ENCODE measurements at places on chromosomes 2 and 18.

- no peak for DNase-seq
These were observed 4.9 kb downstream of the ZNF513 start for GRCh38 chr2:27375513-27376099.

- no peak for DNase-seq
These were observed 60.6 kb downstream of the SERTAD2 start for GRCh38 chr2:64593035-64593655.

GRCh38 chr2:197137231-197137630, 173.3 kb downstream of the ANKRD44 start:
- peak; percentile 49 for DNase-seq

GRCh38 chr2:240123821-240124650, 12.1 kb downstream of the COPS9 start:
- DNase-seq: no peak

DNA sequence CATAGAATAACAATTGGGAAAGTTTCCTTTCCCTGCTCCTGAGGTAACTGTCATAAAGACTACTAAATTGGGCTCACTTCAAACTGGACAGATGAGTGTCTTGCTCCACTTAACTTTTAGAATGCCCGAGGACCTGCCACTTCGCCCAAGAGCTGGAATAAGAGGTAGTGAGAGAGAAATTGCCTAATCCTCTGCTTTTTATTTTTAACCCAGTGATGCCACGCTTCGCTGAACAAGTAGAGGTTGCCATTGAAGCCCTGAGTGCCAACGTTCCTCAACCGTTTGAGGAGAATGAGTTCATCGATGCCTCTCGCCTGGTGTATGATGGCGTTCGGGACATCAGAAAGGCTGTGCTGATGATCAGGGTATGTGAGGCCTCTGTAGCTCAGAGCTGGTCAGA, 269.4 kb upstream of the LRRTM1 start:
- no peak for DNase-seq

GRCh38 chr18:22346401-22346952, 71.2 kb downstream of the CTAGE1 start:
- DNase-seq: peak; percentile 37

DNA sequence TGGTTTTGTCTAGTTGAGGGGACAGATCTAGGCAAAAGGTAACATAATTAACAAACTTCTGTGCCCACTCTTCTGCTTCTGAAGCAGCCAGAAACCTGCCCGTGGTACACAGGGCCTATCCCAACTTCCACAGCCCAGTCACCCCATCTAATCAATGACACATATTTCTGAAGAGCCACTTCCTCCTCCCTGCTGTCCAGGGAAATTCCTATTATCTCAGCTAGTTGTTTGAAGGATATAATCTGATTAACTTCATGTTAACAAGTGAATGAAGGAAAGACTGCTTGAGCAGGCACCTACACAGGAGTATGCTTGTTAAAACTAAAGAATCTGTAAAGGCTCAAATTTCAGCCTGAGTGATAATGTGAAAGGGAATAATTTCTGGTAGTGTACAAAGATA, 61.4 kb downstream of the CCDC148 start:
- DNase-seq: no peak

DNA sequence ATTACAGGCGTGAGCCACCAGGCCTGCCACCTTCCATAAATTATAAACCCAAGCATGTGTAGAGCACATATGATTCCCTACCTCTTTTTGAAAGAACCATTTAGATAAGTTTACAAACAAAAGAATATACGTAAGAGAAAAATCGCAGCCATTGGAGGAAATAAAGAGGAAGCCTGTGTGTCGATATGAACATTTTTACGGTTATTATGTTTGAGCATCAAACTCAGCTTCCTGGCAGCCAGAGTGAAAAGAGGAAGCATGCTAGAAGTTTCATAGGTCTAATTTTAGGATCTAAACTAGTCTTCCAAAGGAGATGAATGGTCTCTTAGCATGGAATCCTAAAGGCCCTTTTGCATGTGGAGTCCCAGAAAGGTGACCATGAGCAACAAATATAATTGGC, 104.3 kb downstream of the PLB1 start:
- no peak for DNase-seq

DNA sequence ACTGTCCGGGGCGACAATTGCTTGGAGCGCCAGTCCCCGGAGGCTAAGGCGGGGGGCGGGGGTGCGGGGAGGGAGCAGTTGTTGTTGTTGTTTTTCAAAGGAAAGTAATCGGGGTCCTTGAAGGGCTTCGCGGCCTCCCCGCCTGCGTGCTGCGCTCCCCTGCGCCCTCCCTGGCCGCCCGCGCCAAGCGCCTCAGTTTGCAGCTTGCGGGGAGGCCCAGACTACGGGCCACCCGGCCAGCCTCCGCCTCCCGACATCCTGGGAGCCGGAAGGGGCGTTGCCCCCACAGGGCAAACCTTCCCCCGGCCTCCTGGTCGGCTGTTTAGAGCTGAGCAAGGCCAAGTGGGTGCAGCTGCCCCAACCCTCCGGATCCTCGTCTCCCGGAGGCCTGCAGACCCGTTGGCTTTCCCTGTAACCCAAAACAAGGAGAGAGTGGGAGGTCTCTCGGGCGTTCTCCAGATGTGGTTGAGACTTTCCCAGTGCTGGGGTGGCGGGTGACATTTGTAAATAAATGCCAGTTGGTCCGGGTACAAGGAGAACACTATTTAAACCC, 3.7 kb upstream of the SIX3 start:
- DNase-seq: no peak

- DNase-seq: no peak
These were observed 4.3 kb downstream of the RAX start for GRCh38 chr18:59268721-59269562.

GRCh38 chr2:70981866-70982810, 3.7 kb downstream of the ANKRD53 start:
- no peak for DNase-seq

DNA sequence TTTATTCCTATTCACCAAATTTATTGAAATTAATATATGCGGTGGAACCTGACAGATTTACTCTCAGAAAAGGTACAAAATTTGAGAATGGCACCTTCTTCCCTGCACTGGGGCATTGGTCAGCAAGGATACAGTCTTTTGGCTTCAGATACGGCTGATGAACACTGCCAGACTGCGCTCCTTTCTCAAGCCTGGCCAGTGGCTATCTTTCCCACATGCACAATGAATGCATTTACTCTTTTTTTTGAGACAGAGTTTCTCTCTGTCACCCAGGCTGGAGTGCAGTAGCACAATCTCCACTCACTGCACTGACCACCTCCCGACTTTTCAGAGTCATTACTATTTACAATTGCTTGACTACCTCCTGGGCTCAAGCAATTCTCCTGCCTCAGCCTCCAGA, 61.6 kb downstream of the MOB4 start:
- DNase-seq: no peak

- no peak for DNase-seq
These were observed 210.5 kb downstream of the ERBB4 start for GRCh38 chr2:212328136-212328535.

DNA sequence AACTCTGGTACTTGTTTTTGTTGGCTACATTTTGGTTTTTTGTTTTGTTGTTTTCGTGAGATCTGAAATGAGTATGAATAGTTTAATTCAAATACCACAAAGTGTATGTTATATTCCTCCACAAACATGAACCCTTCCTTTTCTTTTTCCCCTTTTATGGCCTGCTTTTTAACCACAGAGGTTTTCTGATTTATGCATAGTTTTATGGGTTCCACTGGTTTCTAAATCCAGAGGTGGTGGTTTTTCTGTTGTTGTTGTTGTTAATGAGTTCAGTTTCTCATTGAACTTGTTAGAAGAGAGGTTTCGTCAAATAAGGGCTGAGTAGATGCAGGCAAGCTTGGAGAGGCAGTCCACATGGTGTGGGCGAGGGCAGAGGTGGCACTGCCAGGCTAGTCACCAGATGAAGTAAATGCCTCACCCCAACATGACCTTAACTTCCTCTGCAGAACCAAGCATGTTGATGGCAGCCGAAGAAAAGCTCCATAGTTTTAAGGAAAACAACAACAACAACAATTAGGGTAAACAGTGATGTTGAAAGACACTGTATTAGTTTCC, 72.5 kb downstream of the RIF1 start:
- DNase-seq: no peak

- peak; percentile 25 for DNase-seq
These were observed 24.0 kb downstream of the TMEM177 start for GRCh38 chr2:119702918-119703401.

GRCh38 chr2:72778410-72778809, 47.4 kb downstream of the EXOC6B start:
- peak; percentile 44 for DNase-seq

- DNase-seq: no peak
These were observed 54.5 kb downstream of the MEIS1 start for GRCh38 chr2:66489436-66489835.

DNA sequence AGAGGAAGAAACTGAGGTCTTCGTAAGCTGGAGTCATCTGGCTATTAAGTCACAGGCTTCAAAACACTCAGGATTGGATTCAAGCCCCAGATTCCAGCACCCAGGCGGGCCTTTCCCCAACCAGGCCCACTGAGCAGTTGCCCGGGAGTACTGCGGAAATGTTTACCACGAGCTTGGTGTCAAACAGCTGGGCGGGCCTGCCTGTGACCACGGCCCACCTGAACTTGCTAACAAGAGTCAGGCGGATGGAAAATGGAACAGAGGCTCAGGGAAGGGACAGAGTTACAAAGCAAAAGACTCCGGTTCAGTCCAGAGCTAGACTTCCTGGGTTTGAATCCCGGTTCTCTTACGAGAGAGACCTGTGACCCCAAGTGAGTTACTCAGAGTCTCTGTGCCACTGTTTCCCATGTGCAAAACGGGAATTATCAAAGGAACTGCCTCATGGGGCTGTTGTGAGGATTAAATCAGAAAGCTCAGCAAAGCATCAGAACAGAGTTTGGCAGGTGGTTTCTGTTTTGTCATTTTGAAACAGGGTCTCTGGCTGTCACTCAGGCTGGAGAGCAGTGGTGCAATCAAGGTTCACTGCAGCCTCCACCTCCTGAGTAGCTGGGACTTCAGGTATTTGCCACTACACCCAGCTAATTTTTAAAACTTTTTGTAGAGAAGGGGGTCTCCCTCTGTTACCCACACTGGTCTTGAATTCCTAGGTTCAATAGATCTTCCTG, 49.0 kb upstream of the TFCP2L1 start:
- DNase-seq: no peak
